ENCODE measurements at places on chromosomes 13 and 19.

GRCh38 chr19:13782537-13782936, 8.3 kb downstream of the C19orf53 start:
- no peak for DNase-seq

DNA sequence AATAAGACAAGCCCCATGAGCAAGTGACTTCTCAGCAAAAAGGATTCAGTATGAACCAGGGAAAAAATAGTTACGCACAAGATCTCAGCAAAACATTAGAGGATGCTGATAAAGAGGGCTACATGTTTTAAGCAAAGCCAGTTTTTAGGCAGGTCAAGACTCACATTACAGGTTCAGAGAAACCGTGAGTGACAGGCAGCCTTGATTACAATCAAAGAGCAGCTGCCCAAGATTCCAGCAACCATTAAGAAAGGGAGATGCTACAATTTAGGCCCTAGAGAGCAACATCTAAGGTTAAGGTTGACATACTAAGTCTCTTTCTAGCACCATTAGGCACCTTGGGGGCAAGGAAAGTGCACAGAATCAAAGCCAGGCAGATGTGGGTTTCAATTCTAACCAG, 2.8 kb upstream of the SLC7A1 start:
- no peak for DNase-seq

GRCh38 chr13:23996456-23996855, 99.2 kb upstream of the C1QTNF9B start:
- DNase-seq: no peak

- DNase-seq: peak; percentile 87
Observed at GRCh38 chr13:107730813-107731212, 484.5 kb downstream of the LIG4 start.

GRCh38 chr19:21314676-21315075, 14.5 kb downstream of the ZNF708 start:
- peak; percentile 45 for DNase-seq

DNA sequence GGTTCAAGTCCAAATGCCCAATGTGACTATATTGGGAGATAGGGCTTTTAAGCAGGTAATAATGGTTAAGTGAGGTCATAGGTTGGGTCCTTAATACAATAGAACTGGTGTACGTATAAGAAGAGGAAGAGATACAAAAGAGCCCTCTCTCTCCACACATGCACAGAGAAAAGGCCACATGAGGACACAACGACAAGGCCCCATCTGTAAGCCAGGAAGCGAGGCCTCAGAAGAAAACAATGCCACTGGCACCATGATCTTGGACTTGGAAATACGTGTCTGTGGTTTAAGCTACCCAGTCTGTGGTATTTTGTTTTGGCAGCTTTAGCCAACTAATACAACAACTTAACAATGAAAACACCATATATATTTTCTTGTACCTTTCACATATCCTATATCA, 23.4 kb upstream of the RFC3 start:
- no peak for DNase-seq
